Kidney (tissue), 22 donors: ENCODE measurements at places on chromosomes 13 and 19. TPM values are rescaled to one million over a fixed set of nuclear protein-coding genes. Genes with fewer than 3 reads are reported as not detected.

GJB6 gene
- total RNA-seq = not detected

DNA sequence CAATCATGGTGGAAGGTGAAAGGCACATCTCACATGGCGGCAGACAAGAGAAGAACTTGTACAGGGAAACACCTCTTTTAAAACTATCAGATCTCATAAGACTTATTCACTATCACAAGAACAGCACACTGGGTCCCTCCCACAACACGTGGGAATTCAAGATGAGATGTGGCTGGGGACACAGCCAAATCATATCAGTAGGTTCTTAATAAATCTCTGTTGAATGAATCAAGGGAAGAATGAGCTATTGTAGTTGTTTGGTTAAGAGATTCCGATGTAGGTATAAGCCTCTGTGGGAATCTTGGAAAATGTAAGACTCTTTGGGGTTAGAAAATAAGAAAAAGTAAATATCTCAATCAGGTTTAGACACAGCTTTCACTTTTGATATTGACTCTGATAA, 400.2 kb downstream of the KCNRG start:
- DNase-seq = no peak

DNA sequence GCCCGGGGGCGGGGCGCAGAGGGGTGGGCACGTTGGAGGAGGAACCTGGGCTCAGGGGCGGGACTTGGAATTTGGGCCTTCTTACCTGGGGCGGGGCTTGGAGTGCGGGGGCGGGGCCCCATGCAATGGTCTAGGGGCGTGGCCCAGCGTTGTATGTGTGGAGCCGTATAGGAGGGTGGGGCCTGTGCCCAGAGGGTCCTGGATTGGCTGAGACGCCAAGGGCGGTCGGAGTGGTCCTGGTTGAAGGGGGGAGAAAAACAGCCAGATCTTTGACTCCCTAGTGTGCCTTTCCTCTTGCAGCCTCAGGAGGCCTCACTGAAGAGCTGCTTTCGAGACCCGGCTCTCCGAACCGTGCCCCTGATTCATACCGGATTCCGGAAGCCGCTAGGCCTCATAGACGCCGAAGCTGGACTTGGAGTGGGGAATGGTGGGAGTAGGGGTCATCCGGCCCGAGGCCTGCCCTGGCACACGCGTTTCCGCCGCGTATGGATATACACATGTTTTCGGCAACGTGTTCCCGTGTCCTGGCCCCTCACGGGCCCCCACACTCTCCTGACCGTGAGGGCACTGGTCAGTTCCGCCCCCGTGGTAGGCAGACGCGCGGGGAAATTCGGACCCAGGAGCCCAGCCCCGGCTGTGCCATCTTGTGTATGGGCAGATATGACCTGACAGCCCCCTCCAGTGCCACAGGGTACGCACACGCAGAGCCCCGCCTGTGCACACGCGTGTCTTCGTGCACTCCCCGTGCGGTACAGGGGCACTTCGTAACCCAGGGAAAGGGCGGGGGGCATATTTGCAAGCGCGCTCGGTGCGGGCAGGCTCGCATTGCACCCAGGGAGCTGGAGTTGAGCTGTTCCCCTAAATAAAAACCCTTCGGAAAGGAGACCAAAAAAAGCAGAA, 661 bp upstream of the PRR12 start:
- peak; percentile 98 for DNase-seq

- DNase-seq = no peak
These were observed 18.5 kb upstream of the ATP11A start for GRCh38 chr13:112671359-112671758.

TEX26 gene
- not detected for total RNA-seq

DNA sequence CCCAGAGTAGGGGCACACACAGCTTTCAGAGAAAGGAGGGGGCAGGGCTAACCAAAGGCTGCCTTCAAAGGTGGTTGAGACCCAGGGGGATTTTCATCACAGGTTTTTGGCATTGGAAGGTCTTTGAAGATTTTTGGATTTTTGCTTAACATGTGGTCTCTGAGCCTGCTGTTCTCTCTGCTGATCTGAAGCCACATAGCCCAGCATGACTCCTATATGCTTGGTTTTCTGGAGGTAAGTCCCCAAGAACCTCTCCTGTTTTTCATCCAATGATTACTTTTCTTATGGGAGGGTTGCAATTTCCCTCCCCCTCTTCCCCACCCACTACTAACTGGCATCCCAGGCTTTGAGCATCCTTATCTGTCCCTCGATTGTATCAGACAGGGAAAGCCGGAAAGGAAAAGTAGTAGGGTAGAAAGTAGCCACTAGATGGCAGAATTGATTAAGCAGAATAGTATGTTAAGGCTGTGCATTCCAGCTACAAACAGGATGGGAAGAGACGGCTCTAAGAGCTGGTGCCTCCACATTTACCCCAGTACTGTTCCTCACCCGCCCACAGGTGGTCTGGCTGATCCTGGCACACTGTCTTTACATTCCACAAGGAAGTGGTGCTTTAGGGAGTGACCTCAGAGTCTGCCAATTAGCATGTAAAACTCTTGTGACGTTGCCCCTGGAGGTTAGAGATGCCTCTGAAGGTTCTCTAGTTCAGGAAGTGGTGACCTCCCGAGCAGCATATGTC, 218.9 kb upstream of the EDNRB start:
- DNase-seq = no peak

STOML3 gene
- total RNA-seq = not detected

DNA sequence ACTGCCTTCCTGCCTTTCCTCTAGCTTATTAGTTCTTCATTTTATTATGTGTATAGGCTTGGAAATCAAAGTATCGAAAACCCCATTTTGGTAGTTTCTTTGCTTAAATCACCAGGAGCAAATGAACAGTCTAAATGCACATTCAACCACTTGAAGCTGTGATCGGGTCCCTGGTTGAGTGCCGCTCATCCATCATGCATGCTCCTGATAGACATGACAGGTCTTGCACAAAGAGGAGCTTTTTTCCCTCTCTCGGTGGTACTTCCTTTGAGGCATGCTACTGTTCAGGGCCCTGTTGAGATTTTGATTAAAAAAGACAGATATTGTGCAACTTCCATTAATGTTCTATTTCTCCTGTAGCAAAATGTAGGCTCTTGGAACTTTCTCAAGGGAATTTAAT, 185.8 kb downstream of the OLFM4 start:
- no peak for DNase-seq

IZUMO4 gene
- total RNA-seq = 4.3 TPM

DNA sequence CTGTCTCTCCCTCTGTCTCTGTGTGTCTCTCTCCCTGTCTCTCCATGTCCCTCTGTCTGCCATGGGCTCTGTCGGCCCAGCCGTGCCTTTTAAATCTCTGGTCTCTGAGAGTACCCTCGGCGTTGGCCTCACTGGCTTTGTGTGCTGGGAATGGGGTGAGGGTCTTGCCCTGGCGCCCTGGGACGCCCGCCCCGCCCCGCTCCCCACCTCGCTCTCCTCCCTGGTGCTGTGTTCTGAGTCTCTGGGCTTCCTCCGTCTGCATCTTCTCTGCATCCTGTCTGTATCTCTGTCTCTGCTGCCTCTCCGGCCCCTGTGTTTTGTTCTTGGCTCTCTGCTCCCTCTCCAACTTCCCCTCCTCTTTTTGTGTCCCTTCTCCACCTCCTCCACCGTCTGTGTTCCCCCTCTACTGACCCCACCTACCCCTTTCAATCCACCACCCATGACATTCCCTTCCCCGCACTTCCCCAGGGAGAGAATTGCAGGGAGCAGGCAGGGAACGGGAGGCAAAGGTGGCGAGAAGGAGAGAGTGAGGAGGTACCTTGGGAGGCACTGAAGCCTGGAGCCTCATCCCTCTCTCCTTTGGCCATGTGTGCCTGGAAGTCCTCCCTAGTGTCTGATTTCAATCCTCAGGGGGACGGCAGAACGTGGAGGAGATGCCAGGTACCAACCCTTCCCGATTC, 4.0 kb upstream of the MEIS3 start:
- DNase-seq = no peak

SGCG gene
- total RNA-seq = 0.50 TPM

CFAP97D2 gene
- not detected for total RNA-seq

- no peak for DNase-seq
These were observed 23.1 kb upstream of the INTS6 start for GRCh38 chr13:51475727-51476501.

MEIS3 gene
- total RNA-seq = 7.6 TPM

DNA sequence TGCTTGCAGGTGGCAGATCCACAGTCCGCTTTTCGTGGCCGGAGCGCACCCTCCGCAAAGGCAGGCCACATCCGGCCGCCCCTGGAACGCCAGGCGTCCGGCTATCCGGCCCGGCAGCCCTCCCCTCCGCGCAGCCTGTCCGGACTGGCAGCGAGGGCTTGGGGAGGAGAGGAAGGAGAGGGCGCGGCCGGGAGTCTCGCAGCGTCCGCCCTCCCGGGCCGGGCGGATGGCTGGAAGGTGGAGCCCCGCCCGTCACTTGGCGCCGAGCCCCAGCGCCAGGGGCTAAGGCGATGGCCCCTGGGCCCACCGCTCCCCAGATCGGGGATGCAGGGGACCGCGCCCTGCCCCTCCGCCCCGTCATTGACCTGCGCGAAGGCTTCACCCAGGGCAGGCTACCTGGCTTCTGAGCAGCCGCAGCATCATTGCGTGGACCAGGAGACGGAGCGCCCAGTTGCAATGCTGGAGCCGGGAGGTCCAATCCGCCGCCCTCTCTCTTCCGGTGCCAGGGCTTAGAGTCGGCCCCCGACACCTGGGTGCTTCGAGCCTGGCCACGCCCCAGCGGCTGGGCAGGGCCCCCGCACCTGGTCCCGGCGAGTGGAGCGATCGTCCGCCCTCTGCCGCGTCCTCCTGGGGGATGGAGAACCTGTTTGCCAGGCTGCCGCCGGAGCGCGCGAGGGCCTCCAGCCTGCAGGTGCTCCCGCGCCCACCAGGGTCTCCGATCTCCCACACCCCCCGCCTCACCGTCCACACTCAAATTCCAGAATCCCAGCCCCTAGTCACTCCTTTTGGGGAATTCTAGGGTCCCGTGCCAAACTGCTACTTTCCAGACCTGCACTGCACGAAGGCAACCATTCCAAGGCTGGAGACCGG, at the start of gene FUT1:
TSS of gene FUT1 (minus strand) at position 146 of the 870 bp plus-strand sequence. CDS start 1,360 bp downstream, outside the sequence.
- peak; percentile 93 for DNase-seq

- DNase-seq = peak; percentile 67
These were observed 24.2 kb upstream of the TTYH1 start for GRCh38 chr19:54390942-54391577.

ALKBH7 gene
- 70.3 TPM for total RNA-seq

ANGPTL4 gene
- total RNA-seq = 7.2 TPM

DNA sequence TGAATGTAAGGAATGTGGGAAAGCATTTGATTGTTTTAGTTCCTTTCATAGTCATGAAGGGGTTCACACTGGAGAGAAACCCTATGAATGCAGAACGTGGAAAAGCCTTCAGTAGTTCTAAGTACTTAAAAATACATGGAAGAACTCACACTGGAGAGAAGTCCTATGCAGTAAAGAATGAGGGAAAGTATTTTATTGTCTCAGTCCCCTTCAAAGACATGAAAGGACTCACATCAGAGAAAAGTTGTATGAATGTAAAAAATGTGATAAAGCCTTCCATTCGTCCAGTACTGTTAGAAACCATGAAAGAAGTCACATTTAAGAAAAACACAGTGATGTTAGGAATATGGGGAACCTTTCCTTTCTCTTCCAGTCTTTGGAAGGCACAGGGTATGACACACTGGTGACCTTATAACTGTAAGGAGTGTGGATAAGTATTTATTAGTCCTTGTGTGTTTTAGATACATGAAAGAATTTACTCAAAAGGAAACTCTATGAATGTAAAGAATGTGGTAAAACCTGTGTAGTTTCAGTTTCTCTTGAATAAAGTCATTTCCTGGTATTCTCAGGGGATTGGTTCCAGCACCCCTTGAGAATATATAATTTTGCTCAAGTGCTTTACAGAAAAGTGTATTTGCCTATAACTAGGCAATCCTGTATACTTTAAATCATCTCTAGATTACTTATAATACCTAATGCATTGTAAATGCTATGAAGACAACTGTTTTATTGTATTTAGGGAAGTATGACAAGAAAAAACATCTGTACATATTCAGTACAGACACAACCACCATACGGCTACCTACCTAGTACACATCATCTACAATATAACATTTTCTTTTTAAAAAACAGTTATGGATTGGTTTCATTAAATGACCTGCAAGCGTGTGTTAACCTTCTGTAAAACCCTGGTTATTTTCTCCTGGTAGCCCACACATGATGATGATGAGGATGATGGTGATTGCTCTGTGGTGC, 52.8 kb downstream of the ZNF823 start:
- no peak for DNase-seq

TTC9B gene
- total RNA-seq = not detected

BRCA2 gene
- 2.0 TPM for total RNA-seq

DNA sequence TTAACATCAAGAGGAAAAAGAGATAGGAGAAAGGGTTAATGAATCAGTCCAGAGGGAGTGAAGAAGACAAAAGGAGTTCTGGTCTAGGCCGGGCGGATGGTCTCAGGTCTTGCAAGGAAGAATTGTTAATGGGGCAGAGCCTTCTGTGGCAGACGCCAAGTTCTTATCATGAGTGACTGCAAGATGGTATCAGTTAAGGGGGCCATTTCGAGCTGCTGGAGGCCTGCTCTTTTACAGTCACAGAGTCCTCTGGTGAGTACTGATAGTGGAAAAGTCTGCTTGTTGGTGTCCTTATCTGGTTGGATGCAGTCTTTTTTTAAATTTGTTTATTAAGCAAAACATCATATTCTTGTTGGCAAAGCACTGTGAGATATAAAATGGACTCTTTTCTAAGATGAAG, 590.9 kb upstream of the SGCG start:
- DNase-seq = no peak

DNA sequence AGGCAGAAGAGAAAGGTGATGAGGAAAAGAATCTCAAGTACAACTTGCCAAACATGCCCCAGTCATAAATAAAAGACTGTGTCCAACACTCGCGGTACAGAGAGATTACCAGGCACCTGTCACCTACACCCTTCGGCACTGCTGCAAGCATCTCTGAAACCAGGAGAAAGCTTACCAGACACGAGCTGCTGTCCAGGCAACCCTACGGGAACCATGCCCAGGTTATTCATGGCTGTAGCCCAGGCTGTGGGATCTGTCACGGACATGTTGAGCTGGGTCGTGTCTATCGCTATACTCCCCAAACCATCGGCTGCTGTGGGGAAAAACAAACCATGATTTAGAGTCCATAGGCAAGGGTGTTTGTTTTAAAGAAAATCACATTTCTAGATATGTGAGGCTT, 375.0 kb downstream of the ENOX1 start:
- DNase-seq = no peak

- no peak for DNase-seq
These were observed 10.6 kb downstream of the PLPP2 start for GRCh38 chr19:280541-281009.

GRCh38 chr19:50332244-50333038, 3.3 kb upstream of the KCNC3 start:
- peak; percentile 91 for DNase-seq

DNA sequence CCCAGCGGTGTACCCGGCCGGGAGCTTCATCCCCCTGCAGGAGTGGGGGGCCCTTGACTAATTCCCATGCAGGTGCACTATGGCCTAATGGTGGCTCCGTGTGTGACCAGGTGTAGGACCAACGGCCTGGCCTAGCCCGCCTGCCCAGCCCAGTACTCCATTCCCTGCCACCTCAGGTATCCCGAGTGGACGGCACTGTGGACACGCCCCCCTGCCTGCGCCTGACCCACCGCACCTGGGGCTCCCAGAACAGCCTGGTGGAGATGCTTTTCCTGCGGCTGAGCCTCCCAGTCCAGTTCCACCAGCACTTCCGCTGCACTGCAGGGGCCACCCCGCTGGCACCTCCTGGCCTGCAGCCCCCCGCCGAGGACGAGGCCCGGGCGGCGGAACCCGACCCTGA, 39.7 kb downstream of the RYR1 start:
- no peak for DNase-seq
